GM12878 (cell line): ENCODE measurements at places on chromosomes 13 and 19. TPM values are rescaled to one million over a fixed set of nuclear protein-coding genes. Genes with fewer than 3 reads are reported as not detected.

The FXYD3 gene
- not detected in 2 replicates for polyA plus RNA-seq

The S1PR5 gene
- polyA plus RNA-seq, result not detected in 2 replicates

The FLT3 gene
- polyA plus RNA-seq, result 0.17 and 0.19 TPM in 2 replicates

The PSG1 gene
- not detected in 2 replicates for polyA plus RNA-seq

The RFPL4AL1 gene
- not detected in 2 replicates for polyA plus RNA-seq

The GPR12 gene
- not detected in 2 replicates for polyA plus RNA-seq

The AMER2 gene
- polyA plus RNA-seq, result 0.12 and 0.14 TPM in 2 replicates

The S1PR2 gene
- polyA plus RNA-seq, result 15.8 and 20.6 TPM in 2 replicates

The C19orf38 gene
- 4.2 and 4.7 TPM in 2 replicates for polyA plus RNA-seq

The SPRED3 gene
- polyA plus RNA-seq, result not detected in 2 replicates

The ZNF329 gene
- 0.20 and 0.42 TPM in 2 replicates for polyA plus RNA-seq

The ZNF534 gene
- 0.39 and 0.69 TPM in 2 replicates for polyA plus RNA-seq

The TUBA3C gene
- 0.19 and 0.23 TPM in 2 replicates for polyA plus RNA-seq

The FFAR1 gene
- 0.09 TPM in 1 of 2 replicates, not detected in the other for polyA plus RNA-seq

The LAIR2 gene
- not detected in 2 replicates for polyA plus RNA-seq

The ATP4B gene
- polyA plus RNA-seq, result 0.11 TPM in 1 of 2 replicates, not detected in the other

The CABP5 gene
- not detected in 2 replicates for polyA plus RNA-seq

The HSPB6 gene
- 0.10 and 0.52 TPM in 2 replicates for polyA plus RNA-seq

The TMEM221 gene
- not detected in 2 replicates for polyA plus RNA-seq

The FFAR3 gene
- polyA plus RNA-seq, result not detected in 2 replicates

The CALR3 gene
- polyA plus RNA-seq, result 0.21 TPM in 1 of 2 replicates, not detected in the other

The ZNF528 gene
- polyA plus RNA-seq, result 4.8 and 8.2 TPM in 2 replicates

The ZNF625 gene
- 0.75 and 0.77 TPM in 2 replicates for polyA plus RNA-seq

The ZNF211 gene
- polyA plus RNA-seq, result 5.3 and 6.7 TPM in 2 replicates

The KIR2DL3 gene
- not detected in 2 replicates for polyA plus RNA-seq

The BEST2 gene
- not detected in 2 replicates for polyA plus RNA-seq

The SCAF1 gene
- 5.7 and 9.3 TPM in 2 replicates for polyA plus RNA-seq

The SLITRK5 gene
- not detected in 2 replicates for polyA plus RNA-seq

The IFI30 gene
- 439 and 445 TPM in 2 replicates for polyA plus RNA-seq
